Large intestine (tissue), 12 donors: ENCODE measurements at places on chromosomes 2 and 18. TPM values are rescaled to one million over a fixed set of nuclear protein-coding genes. Genes with fewer than 3 reads are reported as not detected.

The FAM124B gene
- polyA plus RNA-seq: 1.8 TPM

The FAP gene
- 10.6 TPM for polyA plus RNA-seq

The FOXD4L1 gene
- 0.07 TPM for polyA plus RNA-seq

- DNase-seq: no peak
- no peaks in the 10 kb centered on the region for H3K4me1 ChIP-seq
- H3K27me3 ChIP-seq: no peaks in the 10 kb centered on the region
- no peak overlapping the region for H3K27ac ChIP-seq
Measured at GRCh38 chr2:26530696-26531095, 52.8 kb upstream of the OTOF start.

DNA sequence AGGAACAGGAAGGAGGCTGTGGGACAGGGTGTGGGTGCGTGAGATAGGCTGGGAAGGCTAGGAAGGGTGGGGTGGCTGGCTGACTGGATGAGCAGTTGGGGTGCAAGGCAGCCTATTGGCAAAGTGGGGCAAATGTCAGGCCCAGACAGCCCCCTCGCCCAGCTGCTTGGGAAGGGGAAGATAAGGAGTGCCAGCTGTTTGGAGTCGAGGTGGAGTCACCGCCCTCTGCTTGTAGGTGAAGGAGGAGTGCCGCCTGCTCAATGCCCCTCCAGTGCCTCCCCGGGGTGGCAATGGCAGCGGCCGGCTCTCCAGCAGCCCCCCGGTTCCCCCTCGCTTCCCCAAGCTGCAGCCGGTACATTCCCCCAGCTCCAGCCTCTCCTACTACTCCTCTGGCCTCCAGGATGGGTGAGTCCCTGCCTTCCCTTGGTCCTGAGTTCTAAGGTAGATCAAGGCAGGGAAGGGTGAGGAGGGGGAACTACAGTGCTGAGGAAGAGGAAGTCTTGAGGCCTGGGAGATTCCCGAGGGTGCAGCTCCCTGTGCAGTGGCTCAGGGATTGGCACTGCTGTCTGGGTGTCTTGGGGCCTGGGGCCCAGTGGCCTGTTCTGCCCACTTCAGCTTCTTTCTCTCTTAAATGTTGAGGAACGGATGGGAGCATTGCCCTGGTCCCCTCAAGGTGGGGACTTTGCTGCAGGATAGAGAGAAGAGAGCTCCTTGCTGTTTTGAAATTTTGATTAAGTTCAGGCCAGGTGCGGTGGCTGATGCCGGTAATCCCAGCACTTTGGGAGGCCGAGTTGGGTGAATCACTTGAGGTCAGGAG lies 13.3 kb downstream of the GAREM2 start:
- peaks cover 20% of the 10 kb centered on the region for H3K27me3 ChIP-seq
- no peak overlapping the region for H3K4me3 ChIP-seq
- DNase-seq: no peak
- H3K4me1 ChIP-seq: peaks cover 3% of the 10 kb centered on the region
- peaks cover 20% of the 10 kb centered on the region for H3K36me3 ChIP-seq
- no peak overlapping the region for H3K27ac ChIP-seq

- no peaks in the 10 kb centered on the region for H3K4me1 ChIP-seq
- H3K36me3 ChIP-seq: peaks cover 53% of the 10 kb centered on the region
- no peak overlapping the region for H3K27ac ChIP-seq
- DNase-seq: no peak
- H3K4me3 ChIP-seq: no peak overlapping the region
- H3K27me3 ChIP-seq: no peaks in the 10 kb centered on the region
Measured at GRCh38 chr2:98634406-98635092, 26.2 kb downstream of the UNC50 start.

- no peak for DNase-seq
- H3K4me3 ChIP-seq: no peak overlapping the region
- H3K27me3 ChIP-seq: no peaks in the 10 kb centered on the region
- H3K27ac ChIP-seq: no peak overlapping the region
Measured at GRCh38 chr2:119301413-119301812, 65.2 kb downstream of the C2orf76 start.

DNA sequence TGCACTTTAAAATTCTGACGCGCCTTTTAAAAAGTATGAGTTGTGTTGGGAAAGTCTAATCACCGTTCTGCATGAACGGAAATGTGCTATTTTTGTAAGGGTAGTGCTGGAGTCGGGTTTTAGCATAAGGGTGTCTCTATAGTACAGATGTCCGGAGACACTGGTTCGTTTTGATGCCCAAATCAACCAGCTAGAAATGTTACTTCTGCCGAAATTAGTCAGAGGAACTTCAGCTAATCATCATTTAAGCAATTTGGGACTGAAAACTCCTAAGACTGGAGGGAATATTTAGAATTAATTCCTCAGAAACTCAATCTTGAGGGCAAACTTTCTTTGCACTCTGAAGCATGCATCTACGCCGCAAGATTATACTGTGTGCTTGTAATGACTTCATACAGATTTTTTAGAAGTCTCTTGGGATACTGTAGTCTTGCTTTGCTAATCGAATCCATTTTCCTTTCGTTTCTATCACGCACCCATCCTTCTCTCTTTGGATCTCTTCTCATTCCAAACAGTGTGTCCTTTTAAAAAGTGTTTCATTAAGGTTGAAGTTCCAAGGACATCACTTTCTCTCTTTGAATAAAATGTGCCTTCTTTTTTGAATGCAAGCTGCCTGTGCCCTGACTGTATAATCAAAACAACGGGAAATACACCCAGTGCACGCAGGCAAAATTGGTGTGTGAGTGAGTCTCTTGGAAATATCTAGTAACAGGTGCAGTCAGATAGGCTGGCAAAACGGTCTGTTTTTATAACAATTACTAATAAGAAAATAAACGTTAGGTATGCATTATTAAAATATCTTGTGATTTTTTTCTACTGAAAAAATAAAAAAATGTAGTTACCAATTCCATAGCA lies 270.9 kb upstream of the TCF4 start:
- H3K4me3 ChIP-seq: no peak overlapping the region
- no peaks in the 10 kb centered on the region for H3K27me3 ChIP-seq
- no peak overlapping the region for H3K27ac ChIP-seq
- no peak for DNase-seq
- no peaks in the 10 kb centered on the region for H3K4me1 ChIP-seq

DNA sequence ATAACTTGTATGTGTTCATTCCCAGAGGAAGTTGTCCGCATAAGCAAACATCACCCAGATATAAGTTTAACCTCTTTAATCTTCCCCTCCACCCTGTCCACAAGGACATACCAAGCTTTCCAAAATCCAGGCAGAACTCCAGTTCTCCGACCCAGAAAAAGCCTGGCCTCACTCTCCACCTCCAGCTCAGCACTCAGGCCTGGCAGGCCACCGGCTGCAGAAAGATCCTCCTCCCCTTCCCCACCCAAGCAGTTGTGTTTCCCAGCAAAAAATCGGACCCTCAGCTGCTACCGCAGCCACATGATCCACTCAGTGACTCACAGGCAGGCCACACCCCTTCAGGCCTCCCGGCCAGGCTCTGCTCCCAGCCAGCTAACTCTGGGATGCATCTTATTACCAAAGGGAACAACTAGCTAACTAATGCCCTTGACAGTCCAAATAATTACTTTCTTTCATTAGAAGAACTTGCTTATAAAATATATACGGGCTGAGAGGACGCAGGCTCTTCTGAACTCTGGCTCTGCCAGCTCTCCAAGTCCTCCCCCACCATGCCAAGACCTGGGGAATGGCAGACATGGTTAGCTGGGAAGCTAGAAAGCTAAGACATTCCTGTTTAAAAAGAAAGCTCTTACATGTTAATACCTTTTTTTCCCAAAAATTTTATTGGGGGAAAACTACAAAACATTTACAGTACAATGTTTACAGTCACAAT lies 4.5 kb downstream of the ZFP36L2 start:
- no peaks in the 10 kb centered on the region for H3K27me3 ChIP-seq
- H3K36me3 ChIP-seq: peaks cover 31% of the 10 kb centered on the region
- H3K4me1 ChIP-seq: peaks cover 30% of the 10 kb centered on the region
- H3K27ac ChIP-seq: peak overlapping the region; percentile 99
- peak; percentile 93 for DNase-seq

DNA sequence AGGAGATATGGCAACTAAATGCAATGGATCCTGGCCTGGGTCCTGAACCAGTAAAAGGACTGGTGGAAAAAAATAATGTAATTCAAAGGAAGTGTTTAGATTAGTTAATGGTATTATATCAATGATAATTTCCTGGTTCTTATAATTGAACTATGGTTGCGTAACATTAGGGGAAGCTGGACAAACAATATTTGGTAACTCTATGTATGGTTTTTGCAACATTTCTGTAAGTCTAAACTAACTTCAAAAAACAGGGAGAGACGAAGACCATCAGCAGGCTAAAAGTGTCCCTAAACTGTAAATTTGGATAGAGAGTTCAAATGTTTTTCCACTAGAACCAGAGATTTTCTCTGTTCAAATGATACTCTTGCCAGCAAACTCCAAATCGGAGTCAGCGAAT lies 36.9 kb downstream of the KLF7 start:
- H3K4me3 ChIP-seq: no peak overlapping the region
- DNase-seq: no peak
- peaks cover 5% of the 10 kb centered on the region for H3K4me1 ChIP-seq
- H3K27ac ChIP-seq: no peak overlapping the region

GRCh38 chr18:47585914-47586313 lies 334.5 kb upstream of the SKOR2 start:
- H3K4me1 ChIP-seq: no peaks in the 10 kb centered on the region
- no peak for DNase-seq
- peaks cover 2% of the 10 kb centered on the region for H3K27me3 ChIP-seq
- no peak overlapping the region for H3K27ac ChIP-seq
- no peak overlapping the region for H3K4me3 ChIP-seq
